ENCODE measurements at places on chromosomes 11 and 22.

GRCh38 chr22:47199261-47199978 is 437.0 kb downstream of the TBC1D22A start:
- DNase-seq: no peak

DNA sequence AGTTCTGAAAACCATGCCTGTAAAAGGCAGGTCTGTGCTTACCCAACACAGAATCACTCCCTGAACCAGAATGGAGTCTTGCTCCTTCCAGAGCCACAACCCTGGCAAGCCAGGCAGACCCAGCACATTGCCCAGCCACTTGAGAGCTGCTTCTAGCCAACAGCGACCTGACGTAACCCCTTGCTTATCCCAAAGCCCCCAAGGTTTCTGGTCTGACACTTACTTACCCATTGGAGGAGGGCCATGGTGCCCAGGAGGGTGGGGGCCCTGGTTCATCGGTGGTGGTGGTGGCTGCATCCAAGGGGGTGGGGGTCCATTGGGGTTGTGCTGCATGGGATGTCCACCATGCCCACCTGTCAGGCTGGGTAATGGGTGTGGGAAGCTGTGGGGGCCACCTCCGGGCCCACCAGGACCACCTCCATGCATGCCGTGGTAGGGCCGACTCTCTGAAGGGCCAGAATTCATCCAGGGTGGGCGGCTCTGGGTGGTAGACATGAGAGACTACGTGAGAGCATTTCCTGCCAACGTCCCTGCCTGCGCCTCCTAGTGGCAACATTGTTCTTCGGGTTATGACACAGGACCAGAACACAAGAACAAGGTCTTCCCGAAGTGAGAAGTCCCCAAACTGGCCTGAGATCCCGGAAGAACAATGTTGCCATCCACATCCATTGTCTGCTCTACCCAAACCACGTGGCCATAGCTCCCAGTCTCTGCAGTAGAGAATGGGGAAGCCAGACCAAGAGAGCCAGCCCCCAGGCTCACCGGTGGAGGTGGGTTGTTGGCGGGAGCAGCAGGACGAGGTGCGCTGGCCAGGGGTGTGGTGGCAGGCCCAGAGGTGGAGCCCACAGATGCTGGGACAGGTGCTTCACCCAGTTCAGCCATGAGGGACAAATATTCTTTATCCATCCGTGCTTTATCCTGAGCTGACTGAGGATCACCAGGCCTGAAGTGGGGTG is 7.8 kb upstream of the PYGM start:
- no peak for DNase-seq

DNA sequence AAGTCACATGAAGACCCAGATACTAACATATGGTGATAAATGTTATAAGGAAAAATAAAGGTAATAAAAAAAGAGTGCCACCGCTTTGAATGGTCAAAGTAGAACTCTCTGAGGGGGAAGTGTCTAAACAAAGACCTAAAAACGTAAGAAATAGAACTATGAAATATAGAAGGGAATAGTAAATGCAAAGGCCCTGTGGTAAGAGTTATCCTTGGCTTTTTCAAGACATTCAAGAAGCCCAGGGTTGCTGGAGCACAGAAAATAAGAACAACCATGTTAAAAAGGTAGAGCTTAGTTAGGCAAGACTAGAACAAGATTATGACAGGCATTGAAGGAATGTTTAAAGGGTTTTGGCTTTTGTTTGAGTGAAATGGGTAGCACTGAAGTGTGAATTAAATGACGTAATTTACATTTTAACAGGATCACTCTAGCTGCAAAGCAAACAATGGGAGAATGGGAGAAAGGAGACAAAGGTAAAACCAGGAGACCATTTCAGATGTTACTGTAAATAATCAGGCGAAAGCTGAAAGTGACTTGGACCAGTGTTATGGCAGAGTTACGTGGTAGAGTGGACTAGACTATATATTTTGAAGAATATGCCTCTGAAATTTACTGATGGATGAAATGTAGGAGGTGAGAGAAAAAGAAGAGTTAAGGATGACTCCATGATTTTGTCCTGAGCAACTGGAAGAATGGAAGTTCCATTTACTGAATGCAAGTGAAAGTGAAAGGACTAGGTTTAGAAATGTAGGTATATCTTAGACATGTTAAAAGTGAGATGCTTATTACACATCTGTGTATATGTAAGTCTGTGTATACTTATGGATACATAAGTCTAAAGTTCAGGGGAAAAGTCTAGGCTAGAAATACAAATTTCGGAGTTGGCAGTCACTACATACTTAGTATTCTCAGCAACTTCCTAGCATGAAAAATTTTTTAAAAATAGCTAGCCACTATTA is 28.5 kb downstream of the BTBD10 start:
- DNase-seq: no peak

DNA sequence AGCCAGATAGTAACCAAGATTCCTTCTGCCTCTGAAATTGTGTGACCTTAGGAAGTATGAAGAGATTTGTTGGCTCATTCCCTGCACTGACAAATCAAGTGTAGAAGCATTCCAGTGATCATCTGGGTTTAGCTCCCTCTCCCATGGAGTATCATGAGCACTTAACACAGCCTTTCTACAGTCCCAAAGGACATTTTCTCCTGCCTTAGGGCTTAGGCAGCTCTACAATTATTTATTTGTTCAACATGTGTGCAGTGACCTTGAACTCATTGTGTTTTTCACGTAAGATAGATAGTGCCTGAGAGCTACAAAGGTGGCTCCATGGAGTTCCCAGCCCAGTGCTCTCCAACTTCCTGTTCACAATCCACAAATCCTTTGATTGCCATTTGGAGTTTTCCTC is 94.8 kb upstream of the FAT3 start:
- no peak for DNase-seq

- peak; percentile 23 for DNase-seq
Observed at GRCh38 chr11:7448201-7448600, 37.1 kb upstream of the OLFML1 start.

- DNase-seq: no peak
Observed at GRCh38 chr11:22084056-22084455, 108.8 kb upstream of the ANO5 start.

DNA sequence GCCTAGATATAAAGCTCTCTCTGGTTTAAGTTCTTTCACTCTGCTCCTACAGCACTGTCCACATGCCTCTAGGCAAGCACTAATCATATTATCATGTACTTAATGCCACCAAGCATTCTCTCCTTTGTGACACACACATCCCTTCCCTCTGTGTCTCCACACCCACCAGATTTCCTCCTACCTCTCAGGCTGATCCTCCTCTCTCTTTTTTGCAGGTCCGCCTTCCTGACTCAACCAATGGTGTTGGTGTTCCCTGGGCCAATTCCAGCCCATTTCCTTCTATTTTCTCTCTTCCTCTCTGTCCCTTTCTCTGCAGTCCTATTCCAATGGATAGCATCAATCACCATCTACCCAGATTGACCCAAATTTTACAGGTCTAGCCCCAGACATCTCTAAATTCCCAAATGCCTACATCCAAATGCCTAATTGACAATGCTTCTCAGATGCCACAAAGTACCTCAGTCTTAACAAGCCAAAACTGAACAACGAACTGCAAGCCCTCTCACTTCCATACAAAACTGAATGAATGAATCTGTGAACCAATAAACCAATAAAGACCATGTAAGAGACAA is 504 bp upstream of the ZNF215 start:
- DNase-seq: no peak

DNA sequence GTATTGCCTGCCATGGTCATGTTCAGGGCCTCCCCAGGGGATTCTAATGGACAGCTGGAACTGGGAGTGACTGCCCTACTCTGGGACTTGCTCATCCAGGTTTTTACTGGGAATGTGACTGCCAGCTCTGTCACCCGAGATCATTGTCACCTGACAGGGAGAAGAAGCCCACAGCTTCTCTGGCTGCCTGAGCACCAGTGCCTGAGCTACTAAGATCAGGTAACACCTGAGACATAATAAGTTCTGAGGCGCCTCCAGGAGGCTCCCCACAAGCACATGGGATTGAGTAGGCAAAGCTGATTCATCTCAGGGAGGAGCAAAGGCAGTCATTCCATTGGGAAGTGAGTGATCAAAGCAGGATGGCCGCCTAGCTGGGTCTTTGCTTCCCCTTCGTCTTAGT is 84.2 kb upstream of the GALNT18 start:
- DNase-seq: no peak

GRCh38 chr11:134789104-134789503 is 377.1 kb upstream of the B3GAT1 start:
- no peak for DNase-seq

DNA sequence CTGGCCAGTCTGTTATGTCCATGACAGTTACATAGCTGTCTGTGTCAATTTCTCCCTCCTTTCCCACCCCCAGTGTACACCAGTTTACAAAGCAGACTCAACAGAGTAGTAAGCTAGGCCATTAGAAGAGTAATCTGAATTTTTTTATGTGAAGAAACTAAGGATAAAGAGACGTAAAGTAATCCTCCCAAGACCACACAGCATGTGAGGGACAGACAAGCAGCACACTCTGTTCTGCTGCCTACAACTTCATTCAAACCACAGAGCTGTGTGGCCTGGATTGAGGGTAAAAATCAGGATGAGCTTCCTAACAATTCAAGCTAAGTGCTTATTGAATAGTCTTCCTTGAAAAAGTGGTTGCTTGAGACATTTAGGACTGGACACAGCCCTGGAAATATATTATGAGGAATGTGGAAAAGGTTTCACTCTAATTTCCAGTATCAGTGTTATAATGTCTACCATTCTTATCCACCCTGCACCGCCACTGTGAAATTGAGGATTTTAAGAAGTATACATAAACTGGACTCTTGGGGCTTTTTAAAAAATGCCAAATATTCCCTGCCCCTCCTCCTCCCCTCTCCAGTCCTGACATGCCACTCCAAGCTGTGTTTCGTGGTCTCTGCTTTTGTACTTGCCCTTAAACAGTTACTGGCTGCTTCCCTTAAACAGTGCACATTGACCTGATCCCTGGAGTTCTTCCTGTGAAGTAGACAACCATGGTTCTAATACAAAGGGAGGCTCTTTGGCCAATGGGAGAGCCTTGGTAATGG is 40.9 kb downstream of the EXT2 start:
- DNase-seq: no peak

DNA sequence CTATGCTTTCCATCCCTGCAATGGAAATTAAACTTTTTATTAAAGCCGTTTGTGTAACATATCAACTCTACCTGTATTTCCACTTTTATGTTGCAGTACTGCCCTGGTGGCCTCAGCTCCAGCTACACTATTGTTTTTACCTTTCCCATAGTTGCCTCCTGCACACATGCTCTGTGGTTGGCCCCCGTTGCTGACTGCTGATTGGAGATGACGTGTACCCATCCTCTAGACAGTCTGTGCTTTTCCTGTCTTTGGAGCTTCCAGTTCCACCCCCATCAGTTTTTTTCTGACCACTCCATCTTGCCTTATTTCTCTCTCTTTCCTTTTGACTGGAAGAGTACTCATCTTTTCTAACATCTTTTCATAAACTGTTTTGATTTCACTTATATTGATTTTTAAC is 123.8 kb downstream of the TEAD1 start:
- DNase-seq: no peak

GRCh38 chr11:14269692-14270573 is 89.0 kb downstream of the RRAS2 start:
- no peak for DNase-seq

DNA sequence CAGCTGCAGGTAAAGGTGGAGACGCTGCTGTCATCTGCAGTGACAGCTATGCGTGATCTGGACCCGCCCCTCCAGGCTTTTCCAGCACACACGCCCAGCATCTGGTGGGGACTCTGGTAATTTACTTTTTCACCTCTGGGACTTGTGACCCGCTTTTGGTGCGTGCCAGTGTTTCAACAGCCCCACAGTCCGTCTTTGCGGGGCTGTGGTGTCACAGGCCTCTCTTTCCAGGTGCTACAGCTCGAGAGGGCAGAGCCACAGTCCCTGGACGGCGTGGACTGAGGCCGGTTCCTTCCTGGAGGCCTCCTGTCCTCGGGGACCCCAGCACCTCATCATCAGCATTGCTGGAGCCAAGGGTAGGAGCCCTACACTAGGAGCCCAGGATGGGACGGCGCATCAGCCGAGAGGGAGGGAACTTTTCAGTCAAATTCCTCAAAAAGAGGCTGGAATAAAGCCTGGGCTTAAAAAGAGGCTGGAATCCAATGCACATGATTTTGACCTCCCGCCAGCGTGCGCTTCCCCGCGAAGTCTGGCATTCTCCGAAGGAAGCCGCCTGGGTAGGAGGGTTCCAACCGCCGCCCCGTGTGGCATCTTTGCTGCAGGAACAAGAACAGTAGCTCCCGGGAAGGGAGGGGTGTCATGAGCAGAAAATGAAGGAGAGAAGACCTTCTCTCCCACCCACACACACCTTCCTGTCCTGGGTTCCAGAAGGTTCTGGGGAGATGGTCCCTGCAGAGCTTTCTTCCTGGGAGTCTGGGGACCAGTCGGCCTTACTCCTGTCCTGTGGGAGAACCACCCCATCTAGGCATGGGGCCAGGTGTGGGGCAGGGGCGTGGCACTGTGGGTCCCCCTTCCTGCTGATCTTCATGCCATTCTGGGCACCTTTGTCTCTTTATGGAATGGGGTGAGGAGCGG is 25.7 kb upstream of the KRTAP5-7 start:
- no peak for DNase-seq

DNA sequence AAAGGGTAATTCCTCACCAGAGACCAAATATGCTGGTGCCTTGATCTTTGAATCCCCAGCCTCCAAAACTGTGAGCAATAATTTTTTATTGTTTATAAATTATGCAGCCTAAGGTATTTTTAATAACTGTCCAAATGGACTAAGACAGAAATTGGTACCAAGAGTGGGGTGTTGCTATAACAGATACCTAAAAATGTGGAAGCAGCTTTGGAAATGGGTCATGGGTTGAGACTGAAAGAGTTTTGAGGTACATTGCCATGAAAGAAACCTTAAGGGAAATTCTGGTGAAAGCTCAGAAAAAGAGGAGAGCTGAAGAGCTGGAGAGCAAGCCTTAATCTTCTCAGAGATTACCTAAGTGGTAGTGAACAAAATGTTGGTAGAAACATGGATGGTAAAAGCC is 378.2 kb downstream of the NXPE2 start:
- no peak for DNase-seq

- DNase-seq: no peak
Observed at GRCh38 chr22:40196628-40197360, 19.1 kb downstream of the TNRC6B start.

DNA sequence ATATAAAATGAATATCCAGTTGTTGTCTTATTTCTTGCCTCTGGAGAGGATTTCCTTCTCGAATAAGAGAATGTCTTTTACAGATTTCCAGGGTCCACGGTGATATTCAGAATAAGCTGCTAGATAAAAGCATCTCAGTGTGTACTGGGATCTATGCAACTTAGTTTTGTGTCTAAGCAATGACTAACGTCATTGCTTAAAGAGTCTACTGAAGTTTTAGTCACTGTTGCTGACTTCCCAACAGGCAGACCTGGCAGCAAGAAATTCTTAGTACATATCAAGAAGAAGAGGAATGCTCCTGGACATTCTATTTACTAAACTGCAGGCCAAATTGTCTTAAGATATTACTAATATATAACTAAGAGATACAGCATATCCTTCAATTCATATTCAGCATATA is 70.3 kb downstream of the SOX6 start:
- no peak for DNase-seq
